Hematopoietic multipotent progenitor cell (in vitro differentiated cells): ENCODE measurements at places on chromosomes 5 and 9. TPM values are rescaled to one million over a fixed set of nuclear protein-coding genes. Genes with fewer than 3 reads are reported as not detected.

KIF20A gene
- 2.4 TPM for total RNA-seq

ACSL6 gene
- total RNA-seq = 0.27 TPM

SPATA31A5 gene
- total RNA-seq = not detected

DRD1 gene
- total RNA-seq = not detected

GFI1B gene
- 72.4 TPM for total RNA-seq

ZNF879 gene
- total RNA-seq = 5.4 TPM

PRR7 gene
- 30.7 TPM for total RNA-seq

C9orf153 gene
- 0.81 TPM for total RNA-seq

ZNF454 gene
- 0.54 TPM for total RNA-seq

LOX gene
- total RNA-seq = 14.3 TPM

MED22 gene
- 27.5 TPM for total RNA-seq

SH3TC2 gene
- 2.2 TPM for total RNA-seq

UBQLN1 gene
- total RNA-seq = 87.8 TPM

PHF24 gene
- under 0.01 TPM for total RNA-seq

IL9 gene
- not detected for total RNA-seq

GCNT1 gene
- total RNA-seq = 35.8 TPM

PCDH1 gene
- 0.27 TPM for total RNA-seq

PITX1 gene
- under 0.01 TPM for total RNA-seq

GRM6 gene
- total RNA-seq = not detected

PCDHGB3 gene
- 3.5 TPM for total RNA-seq

PHF19 gene
- total RNA-seq = 45.2 TPM

POU5F2 gene
- total RNA-seq = 1.6 TPM

GHR gene
- under 0.01 TPM for total RNA-seq

ATP10B gene
- total RNA-seq = not detected

DAB2 gene
- 4.6 TPM for total RNA-seq

ELOVL7 gene
- total RNA-seq = 8.1 TPM

ZNF366 gene
- under 0.01 TPM for total RNA-seq

TAF1L gene
- under 0.01 TPM for total RNA-seq

PCDHGA2 gene
- total RNA-seq = 0.27 TPM

DBH gene
- not detected for total RNA-seq

PCDHA11 gene
- under 0.01 TPM for total RNA-seq

ANKRD31 gene
- total RNA-seq = under 0.01 TPM

CRHBP gene
- 430 TPM for total RNA-seq

FOCAD gene
- 26.4 TPM for total RNA-seq

ABL1 gene
- 21.5 TPM for total RNA-seq

PCDHA3 gene
- total RNA-seq = under 0.01 TPM

MYMK gene
- not detected for total RNA-seq

ERCC6L2 gene
- 28.3 TPM for total RNA-seq

ESM1 gene
- under 0.01 TPM for total RNA-seq

PRSS3 gene
- total RNA-seq = 0.27 TPM

AFAP1L1 gene
- total RNA-seq = 1.9 TPM

S100Z gene
- total RNA-seq = 3.5 TPM

NR5A1 gene
- 0.54 TPM for total RNA-seq

C9orf43 gene
- 2.7 TPM for total RNA-seq

HBEGF gene
- 3.0 TPM for total RNA-seq

LURAP1L gene
- total RNA-seq = 0.27 TPM

ADGRD2 gene
- under 0.01 TPM for total RNA-seq

CDH9 gene
- total RNA-seq = 2.7 TPM

OMD gene
- total RNA-seq = not detected

ZFP37 gene
- 0.27 TPM for total RNA-seq

UBTD2 gene
- total RNA-seq = 8.1 TPM

TTLL11 gene
- total RNA-seq = 5.1 TPM
